ENCODE measurements at places on chromosomes 1 and 21.

DNA sequence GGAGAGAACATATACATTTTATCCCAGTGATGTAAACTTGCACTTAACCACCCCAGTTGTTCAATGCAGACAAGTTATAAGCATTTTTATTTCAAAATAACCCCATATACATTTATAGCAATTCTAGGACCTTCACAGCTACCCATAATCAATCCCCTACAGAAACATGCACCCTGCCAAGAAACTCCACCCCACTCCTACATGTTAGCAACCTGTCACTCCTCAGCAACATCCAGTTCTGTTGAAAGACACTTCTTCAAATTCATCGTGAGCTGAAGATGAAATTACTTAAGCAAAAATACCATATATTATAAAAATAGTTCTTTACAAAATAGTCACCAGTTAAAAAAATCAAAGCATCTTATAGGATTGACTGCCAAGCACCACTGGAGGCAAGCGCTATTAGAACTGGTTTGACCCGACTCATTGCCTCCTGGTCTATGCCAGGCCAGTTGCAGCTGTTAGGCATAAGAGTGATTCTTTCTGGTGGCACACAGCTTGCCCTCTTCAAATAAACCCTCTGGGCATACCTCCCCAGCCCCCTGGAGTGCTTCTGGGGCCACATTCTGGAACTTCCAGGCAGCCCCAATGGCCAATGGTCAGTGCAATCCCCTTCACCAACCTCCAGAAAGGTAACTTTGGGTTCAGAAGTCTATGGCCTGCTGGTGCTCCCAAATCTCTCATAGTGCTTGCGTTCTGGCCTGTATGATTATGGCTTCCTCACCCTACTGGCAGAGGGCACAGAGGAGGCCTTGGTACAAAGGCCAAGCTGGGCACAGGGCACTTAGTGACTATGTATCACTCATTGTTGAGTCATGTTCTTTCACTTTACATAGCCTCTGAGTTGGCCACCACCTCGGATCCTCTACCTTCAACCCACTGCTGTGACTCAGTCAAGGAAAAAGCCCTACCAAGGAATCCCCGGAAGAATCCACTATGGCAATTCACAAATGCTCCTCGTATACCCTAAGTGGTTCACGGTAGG is 72.2 kb upstream of the RALGPS2 start:
- DNase-seq = no peak

- DNase-seq = no peak
Observed at GRCh38 chr1:34761176-34761761, 1.7 kb downstream of the GJB4 start.

GRCh38 chr1:244322181-244322580 is 129.5 kb downstream of the ADSS2 start:
- DNase-seq = no peak

GRCh38 chr21:44592446-44593311 is at the start of gene KRTAP10-6:
Gene KRTAP10-6, minus strand, starts transcription at chr21:44592505. Its CDS starts 21 bp downstream, at chr21:44592484.
- DNase-seq = no peak

GRCh38 chr21:34762786-34763185 is 94.0 kb downstream of the CLIC6 start:
- no peak for DNase-seq

GRCh38 chr1:18413541-18414305 is 67.0 kb upstream of the KLHDC7A start:
- DNase-seq = no peak

- DNase-seq = no peak
Observed at GRCh38 chr21:41809891-41810596, 43.2 kb upstream of the RIPK4 start.

DNA sequence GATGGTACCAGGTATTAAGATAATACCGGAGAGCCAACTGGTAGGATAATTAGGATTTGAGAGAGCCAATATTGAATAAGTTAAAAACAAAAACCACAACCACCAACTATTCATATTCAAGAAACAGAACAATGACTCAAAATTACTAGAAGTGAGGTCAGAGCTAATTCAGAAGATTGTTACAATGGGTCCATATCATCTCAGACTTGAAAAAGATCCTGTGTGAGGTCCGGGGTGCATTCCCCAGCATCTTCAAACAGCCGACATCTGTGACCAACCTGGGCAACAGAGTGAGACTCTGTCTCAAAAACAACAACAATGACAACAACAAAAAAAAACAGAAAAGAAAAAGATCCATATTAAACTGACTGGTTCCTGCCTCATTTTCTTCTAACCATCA is 18.6 kb downstream of the AK2 start:
- no peak for DNase-seq

DNA sequence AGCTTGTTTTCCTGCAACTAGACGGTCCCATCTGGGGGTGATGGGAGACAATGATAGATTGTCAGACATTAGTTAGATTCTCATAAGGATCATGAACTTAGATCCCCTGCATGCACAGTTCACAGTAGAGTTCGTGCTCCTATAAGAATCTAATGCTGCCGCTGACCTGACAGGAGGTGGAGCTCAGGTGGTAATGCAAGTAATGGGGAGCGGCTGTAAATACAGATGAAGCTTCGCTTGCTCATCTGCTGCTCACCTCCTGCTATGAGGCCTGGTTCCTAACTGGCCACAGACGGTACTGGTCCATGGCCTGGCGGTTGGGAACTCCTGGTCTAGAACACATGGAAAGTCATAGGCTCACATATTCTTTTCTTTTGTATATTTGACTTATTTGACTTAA is 42.0 kb downstream of the NIBAN1 start:
- DNase-seq = no peak

DNA sequence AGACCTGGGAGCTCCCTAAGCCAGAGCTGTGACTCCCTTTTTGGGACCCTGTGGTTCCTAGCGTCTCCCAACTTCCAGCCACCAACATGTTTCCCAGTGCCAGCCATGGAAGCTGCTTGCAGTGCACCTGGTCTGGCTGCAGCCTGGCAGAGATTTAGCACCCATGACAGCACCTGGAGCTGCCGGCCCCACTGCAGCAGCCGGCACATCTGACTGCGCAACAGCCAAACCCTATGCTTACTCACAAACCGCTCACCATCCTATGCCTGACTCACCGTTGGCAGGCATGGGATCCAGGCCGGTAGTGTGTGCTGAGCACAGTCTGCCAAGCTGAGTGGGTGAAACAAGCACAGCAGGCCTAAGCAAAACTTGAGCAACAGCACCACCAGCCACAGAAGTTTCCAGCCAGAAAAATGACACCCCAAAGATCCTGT is 435.9 kb upstream of the PRMT6 start:
- no peak for DNase-seq

- DNase-seq = no peak
Observed at GRCh38 chr1:1605724-1606123, 5.8 kb upstream of the FNDC10 start.

- no peak for DNase-seq
Observed at GRCh38 chr1:55413286-55413685, 198.1 kb upstream of the USP24 start.
